ENCODE measurements at places on chromosomes 6 and 20.

- no peak for ATAC-seq
Measured at GRCh38 chr6:169890049-169890448, 138.6 kb downstream of the ERMARD start.

DNA sequence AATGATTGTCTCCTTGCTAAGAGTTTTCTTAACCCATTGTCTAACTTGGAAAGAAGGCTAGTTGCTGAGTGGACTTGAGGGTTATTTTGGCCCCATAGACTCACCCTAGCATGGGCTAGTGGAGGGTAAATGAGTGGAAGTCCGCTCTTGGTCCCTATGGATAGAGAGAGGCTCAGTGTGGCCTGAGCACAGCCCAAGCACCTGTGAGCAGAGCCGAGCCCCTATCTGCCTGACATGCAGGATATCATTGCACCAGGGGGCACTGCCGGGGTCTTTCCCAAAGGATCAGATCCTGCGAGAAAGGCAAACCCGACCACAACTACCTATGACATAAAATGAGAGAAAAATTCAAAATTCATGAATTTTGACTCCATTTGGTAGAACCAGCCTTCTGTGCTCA lies 70.6 kb upstream of the GGTLC1 start:
- no peak for ATAC-seq

DNA sequence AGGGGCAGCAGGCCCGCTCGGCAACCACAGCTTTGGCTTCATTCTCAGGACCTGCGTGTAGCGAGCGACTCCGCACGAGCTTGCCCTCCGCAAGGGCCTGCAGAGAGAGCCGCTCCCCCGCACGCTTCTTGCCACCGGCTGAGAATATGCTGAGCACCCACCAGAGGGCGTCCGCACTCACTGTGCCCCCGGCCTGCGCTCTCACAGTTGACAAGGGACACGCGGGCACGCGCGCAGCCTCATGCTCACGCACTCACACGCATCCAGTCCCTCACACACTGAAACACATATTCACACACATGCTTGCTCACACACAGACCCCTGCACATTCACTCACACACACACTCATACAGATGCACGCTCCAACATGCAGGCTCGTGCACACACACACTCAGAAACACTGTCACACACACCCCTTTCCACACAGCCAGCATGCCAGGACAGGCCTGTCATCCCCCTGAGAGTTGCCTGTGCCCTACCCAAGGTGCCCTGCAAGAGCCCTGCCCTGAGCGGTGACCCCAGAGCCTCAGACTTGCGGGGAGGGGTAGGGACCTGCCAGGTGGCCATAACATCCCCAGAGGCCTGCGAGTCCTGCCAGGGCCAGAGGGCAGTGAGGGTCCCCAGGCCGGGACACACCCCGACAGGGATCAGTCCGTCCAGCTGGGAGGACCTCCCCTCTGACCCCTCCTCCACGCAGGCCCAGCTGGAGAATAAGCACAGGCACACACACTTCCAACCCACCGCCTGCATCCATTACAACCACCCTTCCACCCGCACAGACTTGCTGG lies 174.1 kb downstream of the BMP7 start:
- ATAC-seq, result peak; percentile 68

- ATAC-seq, result no peak
Measured at GRCh38 chr20:60715172-60715571, 536.9 kb upstream of the CDH4 start.

GRCh38 chr6:35573495-35574110 lies 60.9 kb upstream of the TULP1 start:
- no peak for ATAC-seq

DNA sequence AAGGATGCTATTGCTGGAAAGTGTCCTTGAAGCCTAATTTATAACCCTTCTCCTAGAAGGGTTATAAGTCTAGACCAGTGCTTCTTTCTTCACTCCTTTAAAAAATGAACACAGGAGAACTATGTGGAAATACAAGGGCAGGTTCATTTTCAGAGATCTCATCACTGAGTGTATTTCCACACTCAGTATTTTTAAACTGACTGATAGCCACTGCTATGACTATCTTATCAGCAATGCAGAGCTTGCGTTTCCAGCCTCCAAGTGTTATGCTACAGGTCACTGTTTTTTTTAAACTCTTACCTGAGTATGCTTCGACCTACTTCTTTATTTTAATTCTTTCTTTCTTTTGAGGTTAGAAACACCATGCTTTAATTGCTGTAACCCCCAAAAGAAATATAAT lies 319.1 kb downstream of the ARHGAP18 start:
- no peak for ATAC-seq

- ATAC-seq, result no peak
Measured at GRCh38 chr6:36469148-36469661, 26.4 kb downstream of the KCTD20 start.
